ENCODE measurements at places on chromosomes 7 and 10.

GRCh38 chr10:97006364-97006763 is 174.3 kb downstream of the LCOR start:
- no peak for DNase-seq

GRCh38 chr10:15824498-15824897 is 35.8 kb downstream of the MINDY3 start:
- peak; percentile 3 for DNase-seq

GRCh38 chr7:89001306-89001705 is 205.8 kb upstream of the TEX47 start:
- DNase-seq: no peak

DNA sequence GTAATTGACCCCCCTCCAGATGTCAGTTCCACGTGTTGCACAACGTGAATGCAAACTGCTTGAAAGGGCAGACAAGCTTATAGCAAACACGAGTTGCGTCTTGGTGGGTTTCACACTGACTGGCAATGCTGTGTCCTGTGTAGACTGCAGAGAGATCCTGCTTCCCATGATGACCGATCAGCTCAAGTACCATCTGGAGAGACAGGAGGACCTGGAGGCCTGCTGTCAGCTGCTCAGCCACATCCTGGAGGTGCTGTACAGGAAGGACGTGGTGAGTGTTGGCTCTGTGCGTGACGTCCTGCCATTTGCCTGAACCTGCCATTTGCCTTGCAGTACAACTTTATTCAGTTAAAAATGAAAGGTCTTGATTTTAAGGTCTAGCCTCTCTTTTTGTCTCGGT is 71.1 kb downstream of the INSYN2A start:
- peak; percentile 71 for DNase-seq

DNA sequence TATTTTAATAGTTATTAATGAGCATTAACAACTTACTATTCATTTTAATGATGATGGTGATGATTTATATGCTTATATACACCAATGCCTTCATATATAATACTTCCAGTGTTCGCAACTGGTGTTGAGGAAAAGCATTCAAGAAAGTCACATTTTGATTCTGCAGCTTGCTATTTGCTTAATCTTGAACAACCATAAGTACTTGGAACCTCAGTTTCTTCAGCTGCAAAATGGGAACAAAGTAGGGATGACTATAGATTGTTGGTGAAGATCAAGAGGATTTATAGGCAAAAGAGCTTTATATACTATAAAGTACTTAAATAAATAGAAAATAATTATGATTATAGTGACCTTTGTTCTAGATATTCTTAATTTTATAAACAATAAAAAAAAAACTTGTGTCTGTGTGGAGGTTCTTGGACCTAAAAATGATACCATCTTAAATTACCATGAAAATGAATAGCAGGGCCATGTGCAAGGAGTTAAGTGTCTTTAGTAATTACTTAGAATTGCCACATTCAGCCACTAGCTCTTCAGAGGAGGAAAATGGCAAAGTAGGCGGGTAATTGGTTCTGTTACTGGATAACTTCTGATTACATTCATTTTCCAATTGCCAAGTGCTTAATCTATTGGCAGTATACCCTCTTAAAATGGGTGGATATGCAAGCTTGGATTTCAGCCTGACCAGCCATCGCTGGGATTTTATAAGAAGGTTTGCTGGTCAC is 4.5 kb downstream of the ARID5B start:
- DNase-seq: no peak

DNA sequence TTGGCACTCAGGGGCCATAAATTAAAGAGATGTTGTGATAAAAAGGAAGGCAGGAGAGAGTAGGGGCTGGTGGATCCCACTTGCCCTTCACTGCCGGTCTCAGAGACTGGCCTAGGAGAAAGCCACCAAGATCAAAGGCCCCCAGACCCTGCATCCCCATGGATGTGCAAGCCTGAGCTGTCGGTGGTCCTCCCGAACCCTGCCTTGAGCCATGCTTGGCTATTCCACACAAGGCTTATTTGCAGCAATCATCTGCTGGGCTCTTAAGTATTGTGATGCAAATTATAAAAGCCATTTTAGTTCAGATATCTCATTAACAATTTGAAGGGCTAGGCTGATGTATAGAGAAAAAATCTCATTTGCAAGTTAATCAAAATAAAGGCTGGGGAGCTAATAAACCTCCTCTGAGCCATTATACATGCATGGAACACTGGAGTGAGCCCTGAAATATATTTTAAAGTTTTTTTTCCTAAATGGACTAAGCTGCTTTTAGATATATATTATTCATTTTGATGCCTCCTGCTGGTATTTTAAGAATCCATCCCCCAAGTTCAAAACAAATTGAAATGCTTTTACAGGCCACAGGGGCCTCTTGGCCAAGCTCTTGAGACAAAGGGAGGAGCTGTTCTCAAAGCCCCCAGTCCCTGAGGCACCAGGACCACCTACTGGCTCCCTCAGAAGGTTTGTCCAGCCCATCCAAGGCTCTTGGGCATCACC is 28.1 kb downstream of the OAT start:
- DNase-seq: no peak

GRCh38 chr7:3482147-3482921 is 181.3 kb downstream of the SDK1 start:
- DNase-seq: peak; percentile 44

- DNase-seq: no peak
Measured at GRCh38 chr7:27615420-27616185, 47.1 kb downstream of the HIBADH start.

- DNase-seq: no peak
Measured at GRCh38 chr7:91306266-91306665, 42.0 kb downstream of the FZD1 start.

- DNase-seq: no peak
Measured at GRCh38 chr7:4792537-4793126, 17.2 kb downstream of the AP5Z1 start.

- no peak for DNase-seq
Measured at GRCh38 chr10:209357-209756, 74.1 kb downstream of the ZMYND11 start.

DNA sequence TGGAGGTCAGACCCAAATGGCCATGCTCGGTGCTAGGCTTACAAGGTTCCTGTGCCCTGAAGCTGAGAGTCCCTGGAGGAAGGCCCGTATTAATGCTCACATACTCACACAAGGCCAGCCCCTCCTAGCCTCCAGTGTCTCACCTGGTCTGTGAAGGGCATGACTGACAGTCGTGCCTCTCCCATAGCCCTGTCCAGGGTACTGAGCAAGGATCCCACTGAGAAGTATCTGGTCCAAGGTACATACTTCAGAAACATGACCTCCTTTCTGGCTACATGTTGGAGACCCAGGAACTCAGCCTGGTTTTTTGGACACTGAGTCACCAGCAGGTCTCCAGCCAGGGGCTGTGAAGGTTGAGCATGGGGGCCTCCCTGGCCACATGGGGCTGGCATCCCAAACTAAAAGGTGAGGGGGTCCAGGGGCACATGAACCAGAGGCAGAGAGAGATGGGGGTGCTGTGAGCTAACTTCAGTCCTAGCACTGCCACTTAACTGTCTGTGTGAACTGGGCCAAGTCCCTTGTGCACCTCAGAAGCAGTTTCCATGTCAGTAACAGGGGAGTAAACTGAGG is 17.6 kb upstream of the RASGEF1A start:
- DNase-seq: no peak

DNA sequence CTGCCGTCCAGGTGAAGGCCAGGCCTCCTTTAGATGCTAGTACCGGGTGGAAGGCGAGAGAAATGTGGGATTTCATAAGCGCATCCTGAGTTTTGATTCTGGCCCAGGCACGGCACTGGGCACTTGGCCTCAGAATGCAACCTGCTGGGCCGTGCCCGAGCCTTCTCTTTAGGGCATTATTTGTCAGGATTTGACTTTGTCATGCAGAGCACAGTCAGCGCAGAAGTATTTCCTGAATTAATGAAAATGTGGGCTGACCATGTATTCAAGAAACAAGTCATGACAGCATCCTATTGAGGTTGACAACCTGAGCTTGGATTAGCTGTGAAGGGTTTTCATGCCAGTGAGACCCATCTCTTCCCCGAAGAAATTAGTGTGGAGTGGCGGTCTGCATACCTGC is 34.4 kb downstream of the RCC1L start:
- peak; percentile 46 for DNase-seq

- no peak for DNase-seq
Measured at GRCh38 chr7:50147951-50148808, 55.1 kb upstream of the ZPBP start.

GRCh38 chr10:114547056-114547455 is 111.0 kb downstream of the ABLIM1 start:
- DNase-seq: no peak

DNA sequence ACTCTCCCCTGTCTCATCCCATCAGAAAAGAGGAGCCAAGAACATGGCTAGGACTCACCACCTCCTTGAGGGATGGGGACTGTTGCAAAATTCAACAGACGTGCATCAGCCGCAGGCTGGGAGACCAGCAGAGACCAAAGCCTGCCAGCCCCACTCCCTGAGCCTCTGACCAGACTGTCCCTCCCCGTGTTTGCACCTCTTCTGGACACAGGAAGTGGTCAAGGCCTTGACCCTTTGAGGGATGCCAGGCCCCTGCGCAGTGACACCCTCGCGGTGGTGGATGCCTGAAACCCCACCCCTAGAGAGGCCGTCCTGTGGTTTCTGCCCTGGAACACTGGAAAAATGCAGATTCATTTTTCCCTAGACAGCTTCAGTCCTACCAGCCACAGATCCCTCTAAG is 128.4 kb upstream of the TCF7L2 start:
- DNase-seq: no peak

GRCh38 chr10:71584902-71585563 is 134.5 kb downstream of the C10orf105 start:
- no peak for DNase-seq

DNA sequence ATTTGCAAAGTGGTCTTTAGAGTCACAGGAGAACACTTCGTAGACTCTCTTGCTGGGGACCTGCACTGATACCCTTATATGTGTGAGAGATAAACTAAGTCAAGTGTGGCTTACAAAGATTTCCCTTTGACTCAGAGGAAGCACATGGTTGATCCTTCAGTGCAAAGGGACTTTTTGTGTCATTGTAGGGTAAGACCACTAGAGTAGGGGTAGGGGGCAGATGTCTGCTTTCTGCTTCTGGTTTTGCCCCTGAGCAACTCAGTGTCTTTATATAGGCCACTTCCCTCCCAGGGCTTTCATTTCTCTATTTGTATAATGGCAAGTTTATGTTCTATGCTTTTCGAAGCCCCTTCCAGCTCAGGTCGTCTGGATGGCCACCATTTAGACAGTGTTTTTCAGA is 281.7 kb downstream of the SORCS3 start:
- no peak for DNase-seq

DNA sequence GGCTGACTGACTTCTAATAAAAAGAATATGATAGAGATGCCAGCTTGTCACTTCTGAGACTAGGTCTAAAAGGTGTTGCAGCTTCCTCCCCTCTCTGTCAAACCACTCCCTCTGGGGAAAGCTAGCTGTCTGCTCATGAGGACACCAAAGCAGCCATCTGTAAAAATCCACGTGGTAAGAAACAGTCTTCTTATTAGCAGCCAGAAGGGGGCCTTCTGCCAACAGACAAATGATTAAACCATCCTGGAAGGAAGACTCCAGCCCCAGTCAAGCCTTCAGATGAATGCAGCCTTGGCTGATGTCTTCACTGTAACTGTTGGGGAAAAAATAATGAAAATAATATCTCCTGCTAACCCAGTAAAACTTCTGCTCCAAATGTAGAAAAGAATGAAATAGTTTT is 41.9 kb upstream of the DAGLB start:
- peak; percentile 25 for DNase-seq

DNA sequence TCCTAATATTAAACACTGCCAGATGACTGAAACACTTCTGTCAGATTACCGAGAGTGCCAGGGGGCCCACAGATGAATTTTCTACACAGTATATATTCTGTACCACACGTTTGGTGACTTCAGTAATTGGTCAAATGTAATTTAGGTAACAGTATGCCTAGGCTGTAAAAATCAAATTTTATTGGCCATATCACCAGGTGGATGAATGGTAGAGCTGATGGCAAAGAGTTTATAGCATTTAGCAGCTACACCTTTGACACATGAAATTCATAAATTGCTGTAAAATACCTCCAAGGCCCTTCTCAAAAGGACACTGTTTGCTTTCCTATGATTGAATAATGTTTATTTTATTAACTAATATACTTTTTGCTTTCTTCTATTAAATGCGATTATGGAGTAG is 101.3 kb downstream of the ARID5B start:
- no peak for DNase-seq

DNA sequence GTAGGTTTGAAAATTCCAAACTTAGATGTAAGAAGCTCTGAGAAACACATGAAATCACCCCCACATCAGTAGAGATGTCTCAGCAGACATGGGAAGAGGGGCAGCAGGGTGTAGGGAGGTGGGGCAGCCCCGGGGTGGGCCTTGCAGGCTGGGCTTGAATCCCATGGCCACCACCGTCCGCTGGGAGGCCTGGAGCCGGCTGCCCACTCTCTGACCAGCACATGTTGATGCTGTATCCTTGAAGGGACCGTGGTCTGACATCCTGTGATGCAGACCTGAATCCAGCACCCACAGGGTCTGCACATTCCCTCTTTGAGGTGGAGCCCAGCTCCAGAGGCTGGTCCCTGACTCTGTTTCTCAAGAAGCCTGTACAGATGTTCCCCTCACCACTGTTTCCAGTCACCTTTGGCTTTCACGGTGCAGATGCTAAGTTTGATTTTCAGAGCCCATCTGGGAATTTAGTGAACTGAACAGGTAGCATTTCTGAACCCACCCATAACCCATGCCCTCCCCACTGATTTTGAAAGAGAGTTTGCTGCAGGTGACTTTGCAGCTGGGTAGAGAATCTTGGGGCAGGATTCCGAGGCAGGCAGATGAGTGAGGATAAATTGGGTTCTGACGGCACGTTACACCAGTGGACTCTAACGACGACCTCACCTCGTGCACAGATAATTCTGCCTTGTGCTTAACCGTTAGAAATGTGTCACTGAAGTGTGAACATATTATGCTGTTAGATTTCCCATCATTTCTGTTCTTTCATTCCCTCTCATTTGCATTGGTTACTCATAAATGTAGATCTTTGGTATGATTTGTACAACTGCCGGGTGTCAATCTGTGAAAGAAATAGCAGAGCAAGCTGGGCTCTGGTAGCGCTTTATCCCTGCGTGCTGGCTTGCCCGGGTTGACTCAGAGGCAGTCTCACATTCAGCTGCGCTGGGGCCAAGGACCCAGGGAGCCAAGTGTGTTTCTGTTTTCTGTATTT is 45.7 kb downstream of the IKZF1 start:
- no peak for DNase-seq

DNA sequence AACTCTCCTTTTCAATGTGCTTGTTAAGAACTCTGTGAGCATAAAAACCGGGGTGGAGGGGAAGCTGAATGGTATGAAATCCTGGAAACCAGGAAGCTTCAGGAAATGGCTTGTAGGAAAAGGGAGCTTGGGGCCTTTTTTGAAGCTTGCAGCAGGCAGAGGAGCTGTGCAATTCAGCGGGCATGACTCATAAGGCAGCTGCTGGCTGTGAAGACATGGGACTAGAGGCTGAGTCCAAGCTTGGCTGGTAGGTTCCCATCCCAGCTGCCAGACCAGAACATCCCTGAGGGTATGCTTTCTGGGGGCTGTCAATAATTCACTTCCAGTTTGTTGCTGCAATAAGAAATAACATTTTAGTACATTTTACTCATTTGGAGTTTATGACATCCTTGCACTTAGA is 36.8 kb upstream of the CDC14C start:
- peak; percentile 43 for DNase-seq

GRCh38 chr10:133278577-133279265 is 2.1 kb upstream of the ADAM8 start:
- peak; percentile 91 for DNase-seq

GRCh38 chr7:116951366-116952292 is 1.7 kb upstream of the ST7 start:
- DNase-seq: no peak

- no peak for DNase-seq
Measured at GRCh38 chr10:91931526-91932190, 8.1 kb downstream of the BTAF1 start.
